NCI-H748 treated with DMSO at 0.1 percent for 48 hours (cell line): ENCODE measurements at places on chromosomes 16 and 17.

GRCh38 chr17:56098746-56099145 lies 54.5 kb upstream of the ANKFN1 start:
- no peak for DNase-seq

DNA sequence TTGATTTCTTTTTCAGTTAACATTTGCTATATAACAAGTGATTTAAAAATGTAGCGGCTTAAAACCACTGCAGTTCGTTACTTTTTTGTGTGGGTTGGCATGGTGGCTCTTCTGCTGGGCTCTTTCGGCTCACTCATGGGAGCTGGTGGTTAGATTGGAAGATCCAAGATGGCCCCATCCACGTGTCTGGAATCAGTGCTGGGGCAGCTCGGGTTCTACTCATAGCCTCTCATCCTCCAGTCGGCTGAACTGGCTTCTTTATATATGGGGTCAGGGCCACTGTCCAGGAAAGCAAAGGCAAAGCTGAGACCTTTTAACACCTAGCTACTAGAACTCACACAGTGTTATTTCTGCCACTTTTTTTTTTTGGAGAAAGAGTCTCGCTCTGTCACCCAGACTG lies 73.8 kb downstream of the SNX29 start:
- DNase-seq: no peak

GRCh38 chr17:77320485-77321256 lies 179.9 kb downstream of the SEC14L1 start:
- no peak for DNase-seq

DNA sequence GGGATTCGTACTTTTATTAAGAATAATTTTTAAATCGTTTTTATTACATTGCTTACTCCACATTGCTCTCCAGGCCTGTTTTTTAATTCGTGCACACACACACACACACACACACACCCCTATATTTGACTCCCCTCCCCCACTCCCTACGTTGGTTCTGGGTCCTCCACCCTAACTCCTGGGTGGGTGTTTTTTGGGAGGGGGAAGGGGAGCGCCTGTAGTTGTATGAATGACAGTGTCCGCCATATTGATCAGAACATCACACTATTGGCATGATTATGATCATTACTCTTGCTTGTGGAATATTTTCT lies 1.3 kb downstream of the GNAO1 start:
- no peak for DNase-seq

- no peak for DNase-seq
Observed at GRCh38 chr17:31517524-31517923, 126.0 kb downstream of the RAB11FIP4 start.

DNA sequence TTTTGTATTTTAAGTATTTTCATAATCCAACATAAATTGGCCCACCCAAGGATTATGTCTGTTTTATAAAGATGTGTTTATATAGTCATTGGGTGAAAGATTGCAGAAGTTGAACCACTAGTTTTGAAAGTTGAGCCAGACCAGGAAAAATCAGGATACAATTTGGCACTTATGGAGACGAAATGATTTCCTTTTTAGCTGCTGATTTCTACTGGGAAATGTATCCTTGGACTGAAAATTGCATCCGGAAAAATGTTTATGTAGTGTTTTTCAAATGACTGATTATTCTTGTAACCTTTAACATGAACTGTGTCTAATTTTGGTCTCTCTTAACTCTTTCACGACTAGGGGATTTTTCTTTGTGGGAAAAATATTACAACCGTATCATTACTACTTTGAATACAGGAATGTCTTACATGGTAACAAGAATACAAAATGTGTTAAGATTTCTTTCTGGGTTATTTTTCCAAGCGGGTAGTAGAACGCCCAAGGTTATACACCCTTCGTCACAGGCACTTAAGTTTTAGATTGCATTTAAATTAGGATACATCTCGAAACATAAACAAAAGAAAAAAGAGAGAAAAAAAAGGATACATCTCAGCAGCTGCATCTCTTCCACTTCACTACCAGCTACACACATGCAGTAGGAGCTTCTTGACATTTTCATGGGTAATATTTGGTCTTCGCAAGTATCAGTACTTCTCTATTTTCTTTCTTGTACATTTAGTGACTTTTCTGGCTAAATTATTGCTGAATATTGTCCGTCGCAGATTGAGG lies 273.0 kb upstream of the TBX2 start:
- DNase-seq: no peak

DNA sequence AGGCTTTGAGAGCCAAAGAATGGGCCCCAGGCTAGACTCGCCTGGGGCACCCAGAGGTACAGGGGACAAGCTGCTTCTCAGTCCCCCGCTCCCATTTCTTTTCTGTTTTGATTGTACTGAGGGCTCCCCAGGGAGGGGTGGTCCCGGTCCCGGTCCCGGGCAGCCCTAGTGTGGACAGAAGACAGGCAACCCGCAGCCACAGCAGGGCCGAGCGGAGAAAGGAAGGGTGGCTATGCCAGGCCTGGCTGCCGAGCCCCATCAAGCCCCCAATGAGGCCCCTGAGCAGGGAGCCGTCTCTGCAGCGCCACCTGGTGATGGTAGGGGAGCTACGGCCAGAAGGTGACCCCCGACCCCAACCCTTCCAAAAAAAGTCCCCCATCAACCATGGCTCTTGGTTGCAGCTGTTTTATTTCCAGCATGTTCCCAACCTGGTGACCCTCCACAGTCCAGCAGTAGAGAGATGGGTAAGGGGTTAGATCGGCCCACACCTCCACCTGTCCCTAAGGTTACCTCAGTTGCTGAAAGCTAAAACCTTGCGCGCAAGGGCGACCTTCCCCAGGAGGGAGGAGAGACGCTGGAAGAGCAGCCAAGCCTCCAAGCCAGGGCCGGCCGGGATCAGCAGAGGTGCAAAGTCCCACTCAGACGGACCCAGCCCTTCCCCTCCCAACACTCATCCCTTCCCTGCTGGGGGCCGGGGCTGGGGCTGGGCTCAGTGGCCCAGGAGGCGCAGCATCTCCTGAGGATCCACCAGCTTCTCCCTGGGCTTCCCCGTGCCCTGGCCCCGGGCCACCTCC lies 2.6 kb upstream of the GRIN2C start:
- DNase-seq: no peak

GRCh38 chr16:23132775-23133463 lies 16.3 kb downstream of the USP31 start:
- no peak for DNase-seq

DNA sequence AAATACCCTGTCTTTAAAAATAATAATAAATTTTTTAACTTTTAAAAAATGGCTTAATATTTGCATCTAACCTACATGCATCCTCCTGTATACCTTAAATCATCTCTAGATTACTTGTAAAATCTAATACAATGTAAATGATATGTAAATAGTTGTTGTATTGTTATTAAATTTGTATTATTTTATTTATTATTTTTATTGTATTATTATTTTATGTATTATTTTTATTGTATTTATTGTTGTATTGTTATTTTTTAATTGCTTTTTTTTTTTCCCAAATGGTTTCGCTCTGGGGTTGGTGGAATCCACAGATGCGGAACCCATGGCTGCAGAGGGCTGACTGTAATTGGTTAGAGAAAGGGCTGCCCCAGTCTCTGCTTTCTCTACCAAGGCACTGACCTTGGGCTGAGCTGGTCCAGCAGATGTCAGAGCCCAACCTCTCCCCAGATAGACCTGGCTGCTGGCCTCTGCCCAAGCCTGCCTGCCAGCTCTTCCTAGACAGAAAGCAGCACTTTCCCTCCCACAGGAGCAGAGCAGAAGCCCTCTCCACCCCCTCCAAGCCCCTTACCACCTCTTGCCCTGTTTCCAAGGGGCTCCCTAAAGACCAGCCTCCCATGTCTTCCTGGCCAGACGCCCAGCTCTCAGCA lies 183.8 kb downstream of the GSG1L start:
- DNase-seq: no peak

DNA sequence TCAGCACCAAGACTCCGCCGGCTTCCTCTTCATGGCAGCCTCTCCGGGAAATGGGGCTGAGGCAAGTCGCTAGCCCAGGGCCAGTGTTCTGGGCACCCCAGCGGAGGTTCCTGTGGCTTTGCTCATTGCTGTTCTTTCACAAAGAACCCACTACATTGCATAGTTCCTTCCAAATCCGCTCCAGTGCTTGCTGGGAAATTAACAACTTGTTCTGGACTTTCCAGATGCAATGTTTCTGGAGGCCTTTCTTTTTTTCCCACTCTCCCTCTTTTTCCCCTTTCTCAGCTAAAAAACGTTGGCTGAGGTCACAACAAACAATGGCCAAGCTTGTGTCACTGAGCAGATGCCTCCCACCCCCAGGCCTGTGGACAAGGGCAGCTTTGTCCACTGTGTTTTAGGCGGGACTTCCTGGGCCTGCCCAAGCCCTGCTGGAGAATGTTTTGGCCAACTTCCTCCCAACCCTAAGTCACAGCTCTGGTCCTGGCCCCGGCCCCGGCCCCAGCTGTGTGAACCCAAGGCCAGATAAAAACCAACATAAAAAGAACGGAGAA lies 131.5 kb upstream of the RCVRN start:
- DNase-seq: no peak

GRCh38 chr16:24367186-24367710 lies 111.1 kb downstream of the CACNG3 start:
- no peak for DNase-seq

GRCh38 chr17:61203671-61204131 lies 195.9 kb upstream of the TBX2 start:
- DNase-seq: no peak

GRCh38 chr17:44219616-44220212 lies at the start of gene UBTF:
TSS of gene UBTF (minus strand) at chr17:44219675. CDS start at chr17:44218229, 1,446 bp downstream.
- peak; percentile 44 for DNase-seq

DNA sequence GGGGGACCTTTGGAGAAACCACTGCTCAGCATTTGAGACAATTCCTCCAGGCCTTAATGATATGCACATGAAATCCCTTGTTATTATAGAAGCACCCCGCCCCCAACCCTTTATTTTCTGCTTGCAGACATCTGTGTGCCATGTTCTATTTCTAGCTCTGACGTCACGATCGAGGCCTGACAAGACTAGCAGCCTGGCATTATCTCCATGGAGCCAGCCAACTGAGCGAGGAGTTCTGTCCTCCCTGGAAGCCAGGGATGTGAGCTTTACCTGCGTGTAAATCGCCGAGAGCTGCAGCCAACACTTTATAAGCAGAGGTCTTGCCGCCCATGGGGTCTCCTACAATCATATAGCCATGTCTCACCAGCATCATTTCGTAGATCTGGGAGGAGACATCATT lies 116.9 kb downstream of the DNAH3 start:
- no peak for DNase-seq

DNA sequence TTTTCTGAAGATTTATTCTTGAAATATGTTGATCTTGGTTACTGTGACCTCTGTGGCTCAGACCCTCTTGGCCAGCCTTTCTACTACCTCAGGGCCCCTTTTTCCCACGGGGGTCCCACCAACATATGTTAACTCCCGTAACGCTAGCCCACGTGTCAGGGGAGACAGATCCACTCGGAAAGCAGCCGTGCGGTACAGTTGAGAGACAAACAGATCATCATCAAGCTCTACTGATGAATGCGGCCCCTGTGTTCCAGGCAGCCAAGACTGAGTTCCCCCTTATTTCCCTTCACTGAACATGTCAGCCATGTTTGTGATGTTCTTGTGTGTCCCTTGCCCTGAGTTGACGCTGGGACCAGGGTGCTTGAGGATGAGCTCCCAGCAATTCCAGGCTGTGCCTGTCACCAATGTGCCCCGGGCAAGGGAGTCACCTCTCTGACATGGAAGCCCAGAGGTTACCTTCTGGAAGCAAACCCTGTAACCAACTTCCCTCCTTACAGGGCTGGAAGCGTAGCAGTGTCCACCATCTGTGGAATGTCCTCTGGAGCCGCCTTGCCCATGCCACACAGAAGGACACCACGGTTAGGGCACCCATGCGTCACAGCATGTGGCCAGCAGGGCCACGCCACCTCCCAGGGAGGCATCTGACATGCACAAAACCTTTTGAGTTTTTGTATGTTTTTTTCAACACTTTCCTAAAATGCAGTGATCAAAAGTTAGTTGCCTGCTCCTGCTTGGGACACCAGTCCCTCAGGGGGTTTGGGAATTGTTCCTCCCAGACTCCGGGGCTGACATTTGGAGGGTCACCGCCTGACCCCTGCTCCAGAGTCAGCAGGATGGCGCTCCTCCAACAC lies 193.7 kb upstream of the CHMP6 start:
- DNase-seq: no peak

GRCh38 chr17:50916708-50917417 lies 50.7 kb upstream of the TOB1 start:
- DNase-seq: no peak

DNA sequence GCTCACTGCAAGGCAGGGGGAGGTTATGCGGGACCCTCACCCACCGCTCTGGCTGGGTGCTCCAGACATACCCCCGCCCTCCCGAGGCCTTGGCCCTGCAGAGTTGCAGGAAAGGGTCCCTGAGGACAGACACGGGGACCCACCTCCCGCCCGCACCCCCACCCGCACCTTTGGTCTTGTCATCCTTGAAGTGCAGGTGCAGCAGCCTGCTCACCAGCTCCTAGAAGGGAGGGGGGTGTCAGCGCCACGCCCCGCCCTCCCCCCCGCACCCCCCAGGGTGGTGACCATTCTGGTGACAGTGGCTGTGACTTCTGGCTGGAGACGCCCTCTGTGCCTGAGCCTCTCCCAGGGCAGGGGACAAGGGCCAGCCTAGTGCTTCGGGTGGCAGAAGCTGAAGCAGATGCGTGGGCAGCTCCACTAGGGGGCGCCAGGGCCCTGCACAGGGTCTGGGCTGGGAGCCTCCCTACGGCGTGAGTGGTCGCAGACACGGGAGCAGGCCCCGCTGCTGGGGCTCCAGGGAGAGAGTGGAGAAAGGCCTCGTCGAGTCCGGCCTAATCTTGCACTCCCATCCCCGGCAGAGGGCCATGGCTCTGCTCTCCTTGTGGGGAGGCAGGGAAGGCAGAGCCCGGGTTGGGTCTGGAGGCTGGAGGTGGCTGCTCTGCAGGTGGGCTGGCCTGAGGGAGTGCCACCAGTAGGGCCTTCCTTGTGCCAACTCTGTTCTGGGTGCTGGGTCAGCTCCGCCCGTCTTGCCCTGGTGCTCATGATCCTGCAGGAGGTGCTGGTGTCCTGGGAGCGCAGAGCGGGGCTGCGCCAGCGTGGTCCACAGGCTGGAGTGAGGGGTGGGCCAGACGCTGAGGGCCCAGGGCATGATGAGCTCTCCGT lies 2.7 kb downstream of the CENPX start:
- DNase-seq: peak; percentile 28

GRCh38 chr17:9003355-9004131 lies 17.8 kb upstream of the NTN1 start:
- DNase-seq: no peak

DNA sequence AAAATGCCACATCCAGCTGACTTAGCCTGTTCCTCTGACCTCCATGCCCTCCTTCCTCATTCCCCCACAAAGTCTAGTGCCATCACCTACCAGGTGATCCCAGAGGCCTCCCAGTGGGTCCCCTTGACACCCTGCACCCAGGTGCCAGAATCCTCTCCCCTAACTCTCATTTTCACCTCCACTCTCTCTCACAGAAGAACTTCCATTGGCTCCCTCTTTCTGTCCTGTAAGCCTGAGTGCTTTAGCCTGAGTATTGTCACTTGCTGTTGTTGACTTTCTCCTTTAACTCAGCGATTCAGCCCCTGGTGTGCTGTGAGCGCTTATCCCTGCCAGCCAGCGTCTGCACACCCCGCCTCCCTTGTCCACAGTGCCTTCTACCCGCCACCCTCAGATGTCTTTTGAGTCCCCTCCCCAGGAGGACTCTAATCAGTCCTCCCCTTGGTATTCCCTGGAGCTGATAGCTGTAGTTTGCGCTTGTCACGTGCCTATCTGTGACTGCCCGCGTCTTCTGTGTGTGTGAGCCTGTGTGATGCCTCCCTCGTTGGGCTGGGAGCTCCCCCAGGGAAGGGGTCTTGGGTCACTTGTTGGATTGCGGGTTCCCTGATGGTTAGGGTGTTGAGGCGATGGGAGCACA lies 31.9 kb downstream of the ARHGAP23 start:
- DNase-seq: no peak

- no peak for DNase-seq
Observed at GRCh38 chr16:1221628-1222552, 3.2 kb downstream of the TPSG1 start.

- no peak for DNase-seq
Observed at GRCh38 chr17:56824503-56824902, 9.2 kb downstream of the C17orf67 start.
